Stimulated activated CD8-positive, alpha-beta memory T cell treated with anti-CD3 and anti-CD28 coated beads, Interleukin-7, amount 100 ng/mL, for 1 hour (primary cell): ENCODE measurements at places on chromosomes 6 and 20.

DNA sequence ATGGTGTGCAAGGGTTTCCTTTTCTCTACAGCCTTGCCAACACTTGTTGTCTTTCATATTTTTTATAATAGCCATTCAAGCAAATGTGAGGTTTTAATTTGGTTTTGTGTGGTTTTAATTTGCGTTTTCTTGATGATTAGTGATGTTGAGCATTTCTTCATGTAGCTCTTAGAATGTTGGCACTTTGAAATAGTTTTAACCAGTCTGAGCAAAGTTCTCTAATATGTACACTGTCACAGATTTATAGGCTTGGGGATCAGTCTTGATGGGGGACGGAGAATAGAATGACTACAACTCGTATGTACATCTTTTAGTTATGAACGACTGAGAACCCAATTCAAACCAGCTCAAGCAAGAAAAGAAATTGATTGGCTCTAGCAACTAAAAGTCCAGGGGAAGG lies 1003.1 kb downstream of the KIF16B start:
- DNase-seq: no peak

DNA sequence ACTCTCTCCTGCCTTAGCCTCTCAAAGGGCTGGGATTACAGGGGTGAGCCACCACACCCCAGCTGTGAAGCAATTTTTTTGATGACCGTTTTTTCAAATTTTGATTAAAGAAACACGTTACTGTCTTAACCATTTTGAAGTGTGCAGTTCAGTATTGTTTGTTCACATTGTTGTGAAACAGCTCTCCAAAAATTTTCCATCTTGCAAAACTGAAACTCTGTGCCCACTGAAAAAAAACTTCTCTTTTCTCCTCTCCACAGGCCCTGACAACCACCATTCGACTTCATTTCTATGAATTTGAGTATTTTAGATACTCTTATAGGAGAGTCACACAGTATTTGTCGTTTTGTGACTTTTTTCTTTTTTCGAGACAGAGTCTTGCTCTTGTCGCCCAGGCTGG lies 53.9 kb downstream of the ECT2L start:
- DNase-seq: no peak

- no peak for DNase-seq
These were observed 85.4 kb downstream of the HFE start for GRCh38 chr6:26172608-26172968.

GRCh38 chr6:27795697-27796494 lies 116.3 kb downstream of the OR2B2 start:
- no peak for DNase-seq

DNA sequence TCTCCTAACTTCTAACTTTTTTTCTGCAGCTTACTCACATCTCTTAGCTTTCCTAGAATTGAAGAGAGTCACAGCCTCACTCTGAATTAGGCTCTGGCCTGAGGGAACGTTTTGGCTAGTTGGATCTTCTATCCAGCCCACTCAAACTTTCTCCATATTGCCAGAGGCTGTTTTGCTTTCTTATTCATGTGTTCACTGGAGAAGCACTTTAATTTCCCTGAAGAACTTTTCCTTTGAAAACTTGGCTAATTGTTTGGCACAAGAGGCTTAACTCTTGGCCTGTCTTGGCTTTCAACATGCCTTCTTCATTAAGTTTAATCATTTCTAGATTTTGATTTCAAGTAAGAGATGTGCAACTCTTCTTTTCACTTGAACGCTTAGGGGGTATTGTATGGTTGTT lies 138.2 kb upstream of the PLCB4 start:
- DNase-seq: no peak

- DNase-seq: no peak
These were observed 8.0 kb downstream of the SLC17A3 start for GRCh38 chr6:25866011-25866410.

- no peak for DNase-seq
These were observed 2.1 kb downstream of the TOP1 start for GRCh38 chr20:41030531-41031242.

DNA sequence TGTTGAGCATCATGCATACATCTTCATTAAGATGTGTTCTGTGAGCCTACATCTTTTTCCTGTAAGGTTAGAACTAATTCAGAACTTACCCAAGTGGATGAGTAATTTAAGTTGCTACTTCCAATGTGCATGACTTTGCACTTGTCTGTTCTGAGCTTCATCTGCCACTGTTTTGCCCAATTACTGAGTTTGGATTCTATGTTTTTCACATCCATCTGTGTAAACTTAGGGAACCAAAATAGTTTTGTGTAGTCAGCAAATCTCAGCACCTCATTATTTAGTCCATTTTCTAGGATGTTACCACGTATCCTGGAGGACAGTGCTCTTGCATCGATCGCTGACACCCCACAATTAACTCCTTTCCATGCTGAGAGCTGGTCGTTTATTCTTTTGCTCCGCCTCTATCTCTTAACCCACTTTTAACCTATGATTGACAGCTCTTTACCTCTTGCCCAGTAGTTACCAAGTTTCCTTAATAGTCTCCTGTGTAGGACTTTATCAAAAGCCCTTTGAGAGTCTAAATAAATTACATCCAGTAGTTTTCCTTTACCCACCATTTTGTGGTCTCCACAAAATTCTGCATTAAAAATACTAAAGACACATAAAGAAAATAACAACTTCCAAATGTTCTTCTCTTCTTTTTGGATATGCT lies 44.2 kb upstream of the CITED2 start:
- no peak for DNase-seq

GRCh38 chr6:161415302-161415855 lies 141.5 kb upstream of the AGPAT4 start:
- no peak for DNase-seq

- DNase-seq: no peak
These were observed 135.4 kb downstream of the BFSP1 start for GRCh38 chr20:17395729-17396128.

- no peak for DNase-seq
These were observed 41.5 kb downstream of the ELMO2 start for GRCh38 chr20:46364670-46365486.

GRCh38 chr6:143698759-143699429 lies 21.1 kb downstream of the PHACTR2 start:
- DNase-seq: no peak

GRCh38 chr6:1809291-1809988 lies 199.7 kb downstream of the FOXC1 start:
- no peak for DNase-seq

GRCh38 chr20:25236450-25237304 lies 11.2 kb upstream of the PYGB start:
- no peak for DNase-seq

DNA sequence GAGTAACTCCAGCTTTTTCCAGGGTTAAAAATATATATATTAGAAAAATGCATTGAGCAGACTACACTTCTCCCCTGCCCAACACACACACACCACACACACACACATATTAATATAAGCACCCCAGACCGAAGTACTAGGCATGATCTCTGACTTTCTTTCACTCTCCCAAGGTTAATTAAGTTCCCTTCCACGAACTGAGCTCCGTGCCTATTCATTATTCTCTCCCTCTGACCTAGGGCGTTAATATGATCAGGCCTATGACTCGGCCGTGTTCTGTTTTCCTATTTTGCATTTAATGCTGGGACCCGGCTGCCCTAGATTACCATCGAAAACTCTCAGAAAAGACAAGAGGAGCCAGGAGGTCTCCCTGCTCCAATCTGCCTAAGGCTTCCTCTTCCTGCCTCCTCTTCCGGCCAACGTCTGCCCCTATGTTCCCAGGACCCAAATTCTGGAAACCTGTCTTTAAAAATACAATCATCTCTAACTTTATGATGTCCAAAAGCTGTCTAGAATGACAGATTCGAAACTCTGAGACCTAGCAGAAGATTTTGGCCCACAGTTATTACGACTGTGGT lies 6.1 kb upstream of the POU3F2 start:
- no peak for DNase-seq

GRCh38 chr20:43985121-43985520 lies 70.5 kb downstream of the TOX2 start:
- no peak for DNase-seq

DNA sequence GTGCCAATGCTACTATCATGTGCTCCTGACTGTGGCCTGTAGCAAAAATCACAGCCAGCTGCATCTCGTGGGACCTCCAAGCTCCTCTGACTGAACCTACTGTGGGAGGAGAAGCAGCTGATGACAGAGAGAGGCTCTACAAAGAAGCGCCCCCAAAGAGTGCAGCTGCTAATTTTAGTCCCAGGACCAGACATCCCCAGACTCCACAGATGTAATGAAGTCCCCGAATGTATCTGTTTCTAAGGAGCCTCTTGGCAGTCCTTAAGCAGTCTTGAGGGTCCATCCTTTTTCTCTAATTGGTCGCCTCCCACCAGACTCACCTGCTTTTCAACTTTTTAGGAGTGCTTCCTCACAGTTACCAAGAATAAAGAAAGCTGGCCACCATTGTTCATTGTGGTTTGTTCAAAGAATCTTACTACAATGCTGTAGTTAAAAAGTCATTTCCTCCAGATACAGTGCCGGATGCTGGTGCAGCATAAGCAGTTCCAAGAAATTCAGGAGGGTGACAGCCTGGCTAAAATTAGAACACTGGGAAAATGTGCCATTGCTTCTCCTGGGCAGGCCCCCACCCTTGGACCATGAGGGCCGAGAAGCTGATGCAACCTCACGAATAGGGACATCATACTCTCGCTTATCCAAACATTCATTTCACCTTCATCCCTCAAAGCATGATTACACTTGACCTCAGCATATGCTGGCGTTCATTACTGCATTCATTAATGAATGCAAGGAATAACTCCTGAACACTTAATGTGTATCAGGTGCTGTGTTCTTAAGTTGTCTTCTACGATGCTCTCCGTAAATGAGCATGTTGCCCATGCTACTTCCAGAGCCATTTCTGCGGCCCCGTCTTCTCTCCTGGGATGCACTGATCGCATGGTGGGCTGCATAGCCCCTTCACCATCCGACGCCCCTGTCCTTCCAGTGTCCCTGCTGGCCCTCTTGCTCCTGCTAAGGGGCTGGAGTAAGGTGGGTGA lies 66.4 kb downstream of the LY86 start:
- DNase-seq: no peak

DNA sequence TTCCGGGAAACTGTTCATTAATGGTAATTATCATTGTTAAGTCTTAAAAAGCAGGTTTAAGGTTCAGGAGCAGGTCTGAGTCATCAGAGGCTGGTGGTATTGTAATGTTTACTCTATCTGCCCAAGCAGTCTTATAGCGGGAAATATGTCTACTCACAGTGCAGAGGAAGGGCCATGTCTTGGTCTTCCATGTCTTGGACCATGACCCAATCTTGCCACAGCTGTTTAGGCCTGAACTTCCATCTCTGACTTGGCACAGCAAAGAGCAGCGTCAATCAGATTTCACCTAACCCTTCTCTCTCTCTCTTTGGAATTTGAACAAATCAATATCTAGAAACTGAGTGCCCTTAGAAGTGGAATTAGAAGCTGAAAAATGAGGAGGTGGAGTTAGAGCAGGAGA lies 25.8 kb downstream of the SLC2A12 start:
- DNase-seq: no peak

GRCh38 chr6:132021552-132022375 lies 70.6 kb upstream of the CCN2 start:
- DNase-seq: no peak
